ENCODE measurements at places on chromosomes 11 and 22.

DNA sequence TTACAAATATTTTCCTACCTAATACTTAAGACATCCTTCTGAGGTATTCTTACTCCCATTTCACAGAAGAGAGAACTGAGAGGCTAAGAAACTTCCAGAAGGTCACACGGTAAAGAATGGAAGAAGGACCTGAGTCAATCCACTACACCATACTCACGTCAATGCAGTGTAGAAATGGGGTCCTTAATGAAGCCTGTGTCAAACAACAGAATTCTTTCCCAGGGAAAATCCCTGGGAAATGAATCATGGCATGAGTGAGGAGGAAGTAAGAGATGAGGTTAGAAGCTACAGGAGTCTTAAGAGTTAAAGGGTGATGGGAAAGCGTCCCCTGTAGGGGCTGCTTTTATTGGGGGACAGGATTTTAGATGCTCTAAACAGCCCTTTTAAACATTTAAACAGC is 147.9 kb downstream of the C11orf91 start:
- no peak for DNase-seq

GRCh38 chr11:2581151-2581930 is 118.5 kb downstream of the KCNQ1OT1 start:
- DNase-seq, result no peak

DNA sequence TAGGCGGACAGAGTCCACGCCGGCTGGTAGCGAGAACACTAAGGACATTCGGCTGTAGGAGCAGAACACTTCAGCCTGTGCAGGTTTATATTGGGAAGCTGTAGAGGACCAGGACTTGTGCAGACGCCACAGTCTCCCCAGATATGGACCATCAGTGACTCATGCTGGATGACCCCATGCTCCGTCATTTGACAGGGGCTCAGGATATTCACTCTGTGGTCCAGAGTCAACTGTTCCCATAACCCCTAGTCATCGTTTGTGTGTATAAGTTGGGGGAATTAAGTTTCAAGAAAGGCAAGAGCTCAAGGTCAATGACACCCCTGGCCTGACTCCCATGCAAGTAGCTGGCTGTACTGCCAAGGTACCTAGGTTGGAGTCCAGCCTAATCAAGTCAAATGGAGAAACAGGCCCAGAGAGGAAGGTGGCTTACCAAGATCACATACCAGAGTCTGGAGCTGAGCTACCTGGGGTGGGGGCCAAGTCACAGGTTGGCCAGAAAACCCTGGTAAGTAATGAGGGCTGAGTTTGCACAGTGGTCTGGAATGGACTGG is 17.2 kb downstream of the P2RY2 start:
- no peak for DNase-seq

DNA sequence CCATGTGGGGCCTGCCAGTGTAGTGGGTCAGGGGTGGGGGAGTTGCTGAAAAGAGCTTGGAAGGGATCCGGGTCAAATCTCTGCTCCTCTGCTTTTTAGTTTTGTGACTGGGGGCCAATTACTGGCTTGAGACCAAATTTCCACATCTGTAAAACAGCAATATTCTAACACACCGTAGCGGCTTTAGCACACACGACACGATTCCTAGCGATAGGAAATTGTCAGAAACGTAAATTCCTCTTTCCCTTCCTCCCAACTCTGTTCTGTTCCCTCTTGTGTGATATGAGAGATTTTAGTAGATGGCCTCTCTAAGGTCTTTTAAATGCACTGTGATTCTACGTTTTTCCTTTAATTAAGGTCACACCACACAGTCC is 71.9 kb downstream of the MICAL2 start:
- DNase-seq, result no peak

GRCh38 chr11:2804701-2805387 is 80.7 kb downstream of the CDKN1C start:
- DNase-seq, result no peak

- no peak for DNase-seq
Measured at GRCh38 chr11:59199546-59200422, 12.9 kb downstream of the MPEG1 start.

- DNase-seq, result no peak
Measured at GRCh38 chr11:8545698-8546366, 48.2 kb downstream of the STK33 start.

DNA sequence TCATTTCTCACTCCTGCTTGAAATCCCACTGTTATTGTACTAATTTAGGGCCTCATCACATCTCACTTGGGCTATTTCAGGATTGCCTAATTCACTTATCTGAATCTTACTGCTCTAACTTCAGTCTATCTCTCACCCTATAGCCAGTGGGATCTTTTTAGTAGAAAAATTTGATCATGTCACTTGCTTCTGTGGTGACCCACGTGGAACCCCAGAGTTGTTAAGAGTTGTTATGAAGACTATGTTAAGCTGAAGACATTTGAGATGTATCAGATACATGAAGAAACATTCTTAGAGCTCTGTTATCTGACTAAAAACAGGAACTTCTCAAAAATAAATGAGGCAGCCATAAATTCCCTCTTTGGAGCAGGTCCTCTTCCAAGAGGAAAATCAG is 1375.6 kb upstream of the TENM4 start:
- DNase-seq, result no peak

- DNase-seq, result no peak
Measured at GRCh38 chr11:115724666-115725065, 220.5 kb upstream of the CADM1 start.

DNA sequence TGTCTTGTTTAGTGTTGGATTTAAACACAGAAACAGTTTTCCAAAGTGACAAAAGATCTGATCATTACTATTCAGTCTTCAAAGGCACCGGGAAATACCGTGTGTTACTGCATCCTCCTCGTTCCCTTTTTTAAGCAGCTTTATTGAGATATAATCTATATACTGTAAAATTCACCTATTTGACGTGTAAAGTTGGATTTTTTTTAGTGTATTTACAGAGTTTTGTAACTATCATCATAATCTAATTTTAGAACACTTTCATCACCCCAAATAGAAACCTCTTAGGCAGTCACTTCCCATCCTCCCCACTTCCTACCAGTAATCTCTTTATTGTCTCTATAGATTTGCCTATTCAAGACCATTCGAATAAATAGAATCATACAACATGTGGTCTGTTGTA is 1.4 kb downstream of the ANO5 start:
- DNase-seq, result no peak

DNA sequence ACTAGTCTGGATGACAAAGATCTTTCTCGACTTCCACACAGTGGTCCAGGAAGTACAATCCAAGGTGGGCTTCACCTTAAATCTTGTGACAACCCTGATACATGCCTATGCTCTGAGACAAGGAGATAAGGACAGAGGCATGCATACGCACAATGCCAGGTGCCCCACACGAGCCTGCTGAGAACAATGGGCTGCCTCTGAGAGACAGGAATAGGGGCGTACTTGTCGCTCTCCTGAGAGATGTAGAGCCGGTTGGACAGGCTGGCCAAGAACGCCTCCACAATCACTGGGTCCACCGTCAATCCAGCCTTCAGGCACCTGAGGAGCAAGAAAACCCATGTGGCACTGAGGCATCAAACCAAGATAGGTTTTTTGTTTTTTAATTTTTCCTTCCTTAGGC is 25.5 kb downstream of the SERPIND1 start:
- no peak for DNase-seq

GRCh38 chr22:41841085-41841712 is 8.3 kb downstream of the SREBF2 start:
- DNase-seq, result no peak

- no peak for DNase-seq
Measured at GRCh38 chr11:91823252-91823830, 401.3 kb upstream of the FAT3 start.

- DNase-seq, result peak; percentile 36
Measured at GRCh38 chr11:125123947-125124617, 12.7 kb upstream of the TMEM218 start.

GRCh38 chr11:8333811-8334401 is 70.2 kb upstream of the LMO1 start:
- DNase-seq, result no peak

DNA sequence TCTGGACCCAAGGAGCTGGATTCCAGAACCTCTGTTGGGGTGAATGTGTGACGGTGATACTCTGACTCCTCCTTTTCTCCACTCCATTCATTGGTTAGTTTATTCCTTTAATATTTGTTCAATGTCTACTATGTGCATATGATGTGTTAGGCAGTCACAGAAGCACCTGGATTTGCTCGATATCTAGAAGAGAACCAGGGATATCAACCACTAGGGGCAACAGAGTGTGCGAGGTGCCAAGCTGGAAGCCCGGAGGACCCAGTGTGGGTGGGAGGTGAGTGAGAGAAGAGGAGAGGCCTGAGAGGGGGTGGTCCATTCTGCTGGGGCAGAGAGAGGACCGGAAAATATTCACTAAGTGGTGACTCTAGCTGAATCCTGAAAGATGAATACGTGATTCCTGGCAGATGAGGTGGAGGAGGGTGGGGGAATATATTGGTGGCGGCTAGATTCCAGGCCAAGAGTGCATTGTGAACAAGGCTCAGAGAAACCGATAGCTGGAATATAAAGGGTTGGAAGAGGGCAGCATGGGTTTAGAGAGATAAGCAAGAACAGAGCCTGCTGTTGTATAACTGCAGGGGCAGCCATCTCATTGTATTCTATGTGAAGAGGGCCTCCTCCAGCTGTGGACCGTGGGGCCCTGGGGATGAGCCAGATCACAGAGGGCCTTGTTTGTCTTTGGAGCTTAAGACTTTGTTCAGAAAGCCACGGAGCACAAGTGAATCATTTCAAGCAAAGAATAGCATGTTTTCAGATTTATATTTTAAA is 6.9 kb upstream of the TIMP3 start:
- peak; percentile 51 for DNase-seq

DNA sequence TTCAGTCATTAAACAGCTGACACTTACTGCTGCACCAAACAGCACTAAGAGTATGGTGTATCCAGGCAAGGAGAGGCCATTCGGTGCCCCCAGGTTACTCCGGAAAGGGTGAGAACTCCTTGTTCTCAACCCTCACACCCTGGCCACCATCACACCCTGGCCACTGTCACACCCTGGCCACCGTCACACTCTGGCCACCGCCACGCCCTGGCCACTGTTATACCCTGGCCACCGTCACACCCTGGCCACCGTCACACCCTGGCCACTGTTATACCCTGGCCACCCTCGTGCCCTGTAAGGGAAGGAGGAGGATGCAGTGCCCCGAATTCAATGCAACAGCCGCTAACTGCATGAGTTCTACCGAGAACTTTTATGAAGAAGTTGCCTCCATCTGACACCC is 644.4 kb downstream of the TBC1D22A start:
- DNase-seq, result no peak

DNA sequence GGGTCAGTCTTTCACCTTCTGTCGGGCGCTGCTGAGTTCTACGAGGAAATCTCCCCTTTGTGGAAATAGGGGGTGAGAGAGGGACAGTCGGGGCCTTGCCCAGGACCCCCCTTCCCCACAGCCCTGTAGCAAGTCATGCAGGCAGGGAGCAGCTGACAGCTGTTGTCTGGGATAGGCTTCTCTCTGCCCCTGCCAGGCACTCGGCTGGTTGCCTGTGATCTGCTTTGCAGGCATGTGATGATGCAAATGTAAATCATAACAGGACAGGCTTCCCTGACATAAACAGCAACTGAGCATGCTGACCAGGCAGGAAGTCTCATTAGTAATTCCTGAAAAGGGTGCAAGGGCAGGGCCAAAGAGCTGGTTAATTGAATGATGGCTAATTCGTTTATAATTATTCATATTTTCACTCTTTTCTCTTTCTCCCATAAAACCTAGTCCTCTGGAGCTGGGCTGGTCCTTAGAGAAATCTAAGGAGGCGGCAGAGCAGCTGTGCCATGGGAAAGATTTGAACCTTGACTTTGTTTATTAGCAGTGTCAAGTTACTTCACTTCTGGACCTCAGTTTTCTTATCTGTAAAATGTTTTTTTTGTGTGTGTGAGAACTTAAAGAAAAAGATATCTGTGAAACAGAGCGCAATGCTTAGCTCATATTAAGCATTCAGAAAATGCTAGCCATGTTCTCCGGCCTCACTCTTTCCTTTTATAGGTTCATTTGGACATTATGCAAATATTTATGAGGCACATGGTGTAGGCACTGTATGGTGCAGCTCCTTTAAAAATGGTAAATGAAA is 129.7 kb downstream of the LDLRAD3 start:
- DNase-seq, result peak; percentile 69

- no peak for DNase-seq
Measured at GRCh38 chr11:104060004-104060794, 23.8 kb downstream of the DDI1 start.

GRCh38 chr22:31841078-31841827 is 87.4 kb downstream of the DEPDC5 start:
- DNase-seq, result no peak

DNA sequence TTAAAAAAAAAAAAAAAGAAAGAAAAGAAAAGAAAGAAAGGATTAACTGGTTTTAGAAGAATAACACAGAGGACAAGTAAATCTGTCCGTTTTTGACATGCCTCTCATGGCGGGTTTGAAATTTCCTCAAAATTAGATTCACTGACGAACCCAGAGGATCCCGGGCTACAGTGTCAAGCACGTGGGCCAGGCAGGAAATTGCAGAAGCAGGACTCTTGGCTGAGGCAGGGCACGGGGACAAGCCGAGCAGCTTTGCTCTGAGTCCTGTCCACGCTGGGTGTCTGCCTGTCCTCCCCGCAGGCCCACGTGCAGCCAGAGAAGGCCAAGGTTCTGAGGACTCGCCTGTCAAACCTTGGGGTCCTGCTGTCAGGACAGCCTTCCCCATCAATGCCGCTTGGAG is 24.7 kb downstream of the GAL start:
- no peak for DNase-seq

DNA sequence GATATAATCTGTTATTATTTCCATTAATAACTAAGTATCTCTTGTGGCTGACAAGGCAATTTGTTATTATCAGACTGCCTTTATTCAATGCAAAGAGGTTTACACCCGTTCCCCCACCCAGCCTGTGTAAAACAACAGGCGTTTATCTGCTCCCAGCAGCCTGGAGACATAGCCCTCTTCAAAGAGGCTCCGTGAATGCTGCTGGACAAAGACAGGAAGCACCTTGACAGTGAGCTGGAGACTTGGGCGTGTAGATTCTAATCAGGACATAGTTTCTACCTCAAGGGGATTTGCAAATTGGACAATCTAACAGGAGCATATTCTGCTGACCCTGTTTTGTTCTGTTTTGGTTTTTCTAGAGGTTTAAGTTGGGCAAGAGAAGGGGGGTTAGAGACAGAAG is 733.0 kb upstream of the KIRREL3 start:
- no peak for DNase-seq

GRCh38 chr11:83557653-83558052 is 271.5 kb upstream of the CCDC90B start:
- DNase-seq, result no peak

DNA sequence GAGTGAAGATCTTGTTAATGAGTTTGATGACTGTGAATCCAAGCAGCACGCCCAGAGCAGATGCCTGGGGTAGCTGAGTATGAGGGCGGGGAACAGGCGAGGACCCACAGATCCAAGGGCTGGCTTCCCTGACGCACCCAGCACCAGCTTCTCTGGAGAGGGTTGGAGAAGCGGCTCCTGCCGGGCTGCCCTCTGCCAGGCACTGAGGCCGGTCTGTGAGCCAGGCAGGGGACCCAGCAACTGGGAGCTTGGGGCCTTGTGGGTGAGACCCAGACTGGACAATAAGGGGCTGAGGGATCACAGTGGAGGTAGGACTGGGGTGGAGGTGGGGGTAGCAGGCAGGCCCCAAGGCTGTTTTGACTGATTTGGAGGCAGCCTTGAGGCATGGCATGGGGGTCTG is 8.6 kb upstream of the SYT12 start:
- no peak for DNase-seq

All from midbrain (tissue), 1 donor.